GM10248 (cell line): ENCODE measurements at places on chromosomes 12 and 14.

- no peak for DNase-seq
Measured at GRCh38 chr12:6360080-6360571, 15.2 kb downstream of the SCNN1A start.

GRCh38 chr14:87049950-87050349, 943.0 kb downstream of the GALC start:
- DNase-seq, result no peak

DNA sequence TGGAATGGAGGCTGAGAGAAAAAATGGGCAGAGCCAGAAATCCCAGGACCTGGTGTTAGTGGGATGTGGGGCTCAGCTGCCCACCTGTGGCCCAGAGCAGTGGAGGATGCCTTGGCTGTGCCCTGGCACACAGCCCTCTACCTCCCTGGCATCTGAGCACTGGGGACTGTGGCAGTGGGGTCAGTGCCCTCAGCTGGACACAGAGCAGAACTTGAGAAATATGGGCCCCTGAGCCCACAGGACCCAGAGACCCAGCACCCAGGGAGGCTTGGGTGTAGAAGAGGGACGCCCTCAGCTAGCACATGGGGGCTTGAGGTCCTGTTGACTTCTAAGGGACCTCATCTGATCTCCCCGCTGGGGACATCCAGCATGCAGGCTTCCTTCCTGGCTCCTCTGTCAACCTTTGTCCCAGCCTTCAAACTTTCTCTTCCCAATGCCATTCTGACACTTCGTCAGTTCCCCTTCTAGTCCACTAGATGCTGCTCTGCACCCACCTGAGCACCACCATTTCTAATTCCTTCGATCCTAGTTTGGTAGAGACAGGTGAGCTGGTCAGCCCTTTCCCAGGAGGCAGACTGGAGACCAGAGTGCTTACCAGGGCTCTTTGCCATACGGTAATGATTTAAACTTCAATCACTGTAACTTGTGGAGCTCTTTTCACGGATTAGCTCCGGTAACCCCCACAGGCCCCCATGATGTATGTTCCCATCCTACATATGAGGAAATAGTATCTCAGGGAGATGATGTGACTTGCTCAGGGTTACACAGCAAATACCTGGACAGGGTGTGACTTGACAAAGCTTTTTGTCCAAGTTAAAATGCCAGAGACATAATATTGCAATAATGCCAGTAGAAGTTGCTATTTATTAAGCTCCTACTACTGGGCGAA, 143.7 kb downstream of the ASCL4 start:
- DNase-seq, result peak; percentile 39

DNA sequence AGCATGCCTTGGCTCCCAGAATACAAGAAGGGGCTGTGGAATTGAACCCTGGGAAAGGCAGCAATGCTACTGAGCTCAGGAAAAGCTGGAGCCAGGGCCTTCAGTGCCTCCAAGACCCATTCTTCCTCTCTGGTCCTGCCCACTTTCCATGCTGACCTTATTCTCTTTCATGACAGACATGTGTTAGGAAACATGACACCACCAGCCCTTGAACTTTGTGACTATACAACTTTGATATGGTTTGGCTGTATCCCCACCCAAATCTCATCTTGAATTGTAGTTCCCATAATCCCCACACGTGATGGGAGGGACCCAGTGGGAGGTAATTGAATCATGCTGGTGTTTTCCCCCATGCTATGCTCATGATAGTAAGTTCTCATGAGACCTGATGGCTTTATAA, 408.2 kb downstream of the DPF3 start:
- DNase-seq, result no peak

DNA sequence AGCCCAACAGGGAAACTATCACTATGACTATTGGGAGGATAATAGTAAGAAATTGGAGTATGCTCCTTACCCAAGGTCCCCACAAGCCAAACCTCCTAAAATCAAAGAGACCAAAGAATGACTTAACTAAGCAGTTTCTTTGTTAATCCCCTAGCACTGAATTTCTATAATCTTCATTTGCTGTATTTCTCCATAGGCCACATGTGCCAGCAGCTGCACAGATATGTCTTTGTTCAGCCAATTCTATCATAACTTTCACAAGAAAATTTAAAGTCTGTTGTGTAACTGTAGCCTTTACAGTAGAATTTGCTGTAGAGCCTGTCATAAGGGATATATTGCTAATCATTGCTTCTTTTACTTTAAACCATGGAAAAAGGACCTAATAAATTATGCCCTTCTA, 104.0 kb downstream of the RIN3 start:
- no peak for DNase-seq

- no peak for DNase-seq
Measured at GRCh38 chr12:25458047-25458552, 95.0 kb downstream of the LMNTD1 start.

DNA sequence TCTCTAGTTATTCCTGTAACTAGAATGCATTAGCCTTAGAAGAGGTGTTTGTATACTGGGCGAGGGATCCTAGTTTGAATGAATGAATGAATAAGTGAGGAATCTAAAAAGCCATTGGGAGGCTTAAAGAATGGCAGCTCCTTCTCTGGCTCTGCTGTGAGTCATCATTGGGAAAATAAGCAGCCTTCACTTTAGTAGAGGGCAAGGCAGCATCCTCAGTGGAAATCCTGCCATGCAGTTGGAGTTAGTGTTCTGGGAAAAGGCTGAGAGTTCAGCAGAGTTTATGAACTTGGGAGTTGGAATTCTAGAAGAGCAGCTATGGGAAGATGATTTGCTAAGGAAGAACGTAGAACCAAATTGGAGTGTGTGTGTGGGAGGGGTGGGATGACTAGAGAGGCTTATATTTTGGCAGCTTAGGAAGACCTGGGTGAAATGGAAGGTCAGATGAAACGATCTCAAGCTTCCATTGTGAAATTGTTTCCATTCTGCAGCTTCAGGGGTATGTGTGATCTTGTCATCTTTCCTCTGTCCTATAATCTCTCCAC, 120.8 kb downstream of the PTCSC3 start:
- no peak for DNase-seq
